ENCODE measurements at places on chromosomes 1 and 21.
A peak's percentile ranks its signal among the peaks of the same experiment; 100 is the strongest.

- no peak for DNase-seq
Measured at GRCh38 chr1:83098791-83099190, 900.1 kb downstream of the TTLL7 start.

- DNase-seq: no peak
Measured at GRCh38 chr1:235579891-235580290, 69.7 kb downstream of the GNG4 start.

- DNase-seq: no peak
Measured at GRCh38 chr21:34154878-34155277, 81.5 kb downstream of the MRPS6 start.

- no peak for DNase-seq
Measured at GRCh38 chr21:36126208-36126565, 8.7 kb upstream of the CBR3 start.

DNA sequence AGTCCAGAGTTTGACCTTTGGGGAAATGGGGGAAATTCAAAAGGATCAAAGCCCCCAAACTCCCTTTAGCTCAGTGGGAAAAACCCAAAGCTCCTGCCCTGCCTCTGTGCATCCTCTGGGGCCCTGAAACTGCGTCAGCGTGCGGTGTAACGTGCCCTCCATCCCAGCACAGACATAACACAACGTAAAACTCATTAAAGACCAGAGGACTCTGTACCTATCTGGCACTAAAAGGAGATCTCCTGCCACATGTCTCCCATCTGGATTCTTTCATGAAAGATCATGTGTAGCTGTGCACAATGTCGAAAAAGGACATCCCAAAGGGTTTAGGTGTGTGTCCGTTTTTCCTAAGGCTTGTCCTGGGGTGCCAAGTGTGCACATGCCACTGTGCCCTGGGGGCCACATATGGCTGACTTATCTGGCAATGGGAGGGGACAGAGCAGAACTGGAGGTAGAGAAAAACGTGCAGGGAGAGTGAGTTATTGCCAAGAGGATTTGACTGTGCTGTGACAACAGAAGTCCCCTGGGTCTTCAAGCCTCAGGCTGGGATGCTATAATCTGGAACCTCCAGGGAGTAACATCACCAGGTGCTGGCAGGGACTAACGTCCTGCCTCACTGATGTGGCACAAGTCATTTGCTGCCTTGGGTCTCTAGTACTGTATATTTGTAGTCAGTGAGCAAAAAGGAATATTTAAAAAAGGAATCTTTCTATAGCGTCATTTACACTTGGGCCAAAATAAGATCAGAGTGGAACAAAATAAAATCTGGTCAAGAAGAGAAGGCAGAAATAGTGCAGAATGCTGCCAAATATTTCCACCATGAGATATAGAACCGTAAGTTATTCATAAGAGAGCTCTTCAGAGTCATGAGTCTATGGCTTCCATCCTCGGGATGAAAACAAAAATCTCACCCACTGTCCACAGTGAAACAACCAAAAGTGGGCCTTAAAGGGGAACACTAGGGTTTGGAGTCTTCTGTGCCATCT is 52.3 kb downstream of the ITPKB start:
- no peak for DNase-seq

GRCh38 chr1:67627906-67628305 is 57.1 kb upstream of the GADD45A start:
- no peak for DNase-seq

GRCh38 chr1:221865808-221866207 is 123.9 kb upstream of the DUSP10 start:
- DNase-seq: no peak

- DNase-seq: no peak
Measured at GRCh38 chr1:228359613-228360532, 46.8 kb downstream of the TRIM11 start.

GRCh38 chr1:16367968-16368890 is 1.2 kb downstream of the SZRD1 start:
- no peak for DNase-seq

- peak; percentile 86 for DNase-seq
Measured at GRCh38 chr1:198939956-198940355, 301.1 kb downstream of the PTPRC start.

Data from KBM-7 (cell line).